NCI-H1092 treated with DMSO at 0.1 percent for 48 hours (cell line): ENCODE measurements at places on chromosomes 7 and 10.

DNA sequence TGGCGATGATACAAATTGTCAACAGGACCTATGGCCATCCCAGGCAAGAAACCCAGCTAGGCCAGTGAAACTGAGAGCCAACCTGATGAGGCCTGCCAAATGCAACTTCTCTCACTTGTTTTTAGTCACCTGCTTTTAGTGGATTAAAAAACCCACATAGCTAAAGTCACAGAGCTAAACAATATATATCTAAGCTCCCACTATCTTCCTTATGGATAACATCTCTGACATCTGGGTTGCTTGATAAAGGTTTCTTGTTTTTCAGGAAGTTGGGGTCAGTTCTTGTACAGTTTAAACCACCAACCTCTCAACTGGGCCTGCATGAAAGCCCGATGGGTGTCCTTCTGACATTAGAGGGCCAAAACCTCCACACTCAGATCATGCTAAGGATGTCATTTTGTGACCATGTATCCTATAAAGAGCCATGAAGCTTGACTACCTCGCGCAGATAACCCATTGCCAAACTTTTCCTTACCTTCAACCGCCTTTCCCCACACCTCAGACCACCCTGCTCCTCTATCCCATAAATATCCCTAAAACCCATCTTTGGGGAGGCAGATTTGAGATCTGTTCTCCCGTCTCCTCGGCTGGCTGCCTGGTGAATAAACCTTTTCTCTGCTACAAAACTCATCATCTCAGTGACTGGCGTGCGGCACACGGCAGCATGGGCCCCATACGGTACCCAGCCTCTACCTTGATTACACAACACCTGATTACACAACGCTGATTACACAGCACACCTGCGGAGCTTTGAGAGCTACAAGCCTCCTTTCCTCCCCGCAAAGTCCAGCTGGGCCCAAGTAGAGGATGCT is 797 bp upstream of the STMP1 start:
- no peak for DNase-seq

- DNase-seq, result no peak
Observed at GRCh38 chr10:37456456-37456855, 331.1 kb downstream of the ANKRD30A start.

DNA sequence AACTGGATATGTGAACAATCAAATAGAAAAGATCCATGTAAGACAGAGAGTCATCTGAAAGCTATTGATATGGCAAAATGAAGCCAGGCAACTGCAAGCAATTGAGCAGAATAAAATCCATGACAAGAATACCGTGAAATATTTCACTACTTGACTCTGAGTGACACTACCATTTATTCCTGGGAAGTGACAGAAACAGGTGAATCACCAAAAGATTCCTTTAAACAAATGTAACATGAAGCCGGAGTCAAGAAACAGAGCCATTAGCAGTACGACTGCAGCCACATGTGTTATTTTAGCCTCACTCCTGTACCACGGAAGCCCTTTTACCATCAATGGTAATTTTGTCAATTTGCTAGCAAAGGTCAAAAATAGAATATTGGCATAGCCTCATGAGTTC is 197.7 kb upstream of the POT1 start:
- DNase-seq, result no peak

GRCh38 chr10:24209432-24209771 is 464 bp downstream of the KIAA1217 start:
- no peak for DNase-seq

- DNase-seq, result no peak
Observed at GRCh38 chr7:7405461-7405860, 130.2 kb downstream of the COL28A1 start.

DNA sequence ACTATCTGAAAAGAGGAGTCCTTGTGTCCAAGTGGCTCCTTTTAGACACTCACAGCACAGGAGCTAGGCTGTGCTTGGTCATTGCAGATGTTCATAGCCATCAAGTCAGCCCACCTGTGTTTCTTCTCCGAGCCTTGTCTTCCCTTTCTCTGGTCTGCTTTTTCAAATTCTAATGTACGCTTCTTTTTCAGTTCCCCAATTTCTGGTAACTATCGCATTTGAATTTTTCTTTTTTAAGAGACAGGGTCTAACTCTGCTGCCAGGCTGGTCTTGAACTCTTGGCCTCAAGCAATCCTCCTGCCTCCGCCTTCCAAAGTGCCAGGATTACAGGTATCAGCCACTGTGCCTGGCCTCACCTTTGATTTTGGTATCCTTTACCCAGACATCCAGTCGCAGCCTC is 18.9 kb downstream of the APBB1IP start:
- no peak for DNase-seq

DNA sequence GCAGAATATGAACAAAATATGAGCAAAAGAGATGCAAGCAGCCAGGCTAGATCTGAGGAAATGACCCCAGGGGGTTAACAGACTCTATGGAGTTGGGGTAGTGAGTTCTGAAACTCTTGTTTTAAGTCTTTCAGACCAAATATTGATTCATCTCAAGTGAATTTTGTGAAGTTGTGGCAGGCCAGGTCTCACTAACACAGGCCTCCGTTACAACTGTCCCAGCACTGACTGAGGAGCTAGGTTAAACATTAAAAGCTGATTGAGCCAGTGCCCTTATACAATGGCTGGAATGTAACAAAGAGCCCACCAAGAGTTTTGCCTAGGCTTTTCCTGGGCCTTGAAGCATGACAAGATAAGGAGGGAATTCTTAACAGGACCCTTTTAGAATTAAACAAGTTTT is 192.3 kb upstream of the STK17A start:
- no peak for DNase-seq

- peak; percentile 13 for DNase-seq
Observed at GRCh38 chr7:132428247-132428919, 147.9 kb downstream of the PLXNA4 start.

- no peak for DNase-seq
Observed at GRCh38 chr10:18214691-18215563, 74.7 kb downstream of the CACNB2 start.

DNA sequence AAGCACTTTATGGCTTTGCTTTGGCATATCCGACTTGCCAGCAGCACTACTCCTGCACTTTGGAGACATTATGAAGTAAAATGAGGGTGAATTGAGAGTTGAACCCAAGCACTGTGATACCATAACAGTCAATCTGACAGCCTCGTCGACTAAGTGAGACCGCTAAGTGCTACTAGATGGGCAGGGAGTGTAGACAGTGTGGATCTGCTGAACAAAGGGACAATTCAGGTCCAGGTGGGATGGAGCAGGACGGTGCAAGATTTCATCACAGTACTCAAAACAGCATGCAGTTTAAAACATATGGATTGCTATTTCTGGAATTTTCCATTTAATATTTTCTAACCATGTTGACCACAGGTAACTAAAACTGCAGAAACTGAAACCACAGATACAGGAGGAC is 20.8 kb upstream of the PRTFDC1 start:
- DNase-seq, result no peak

GRCh38 chr10:88207121-88207546 is 343.7 kb downstream of the PTEN start:
- no peak for DNase-seq

DNA sequence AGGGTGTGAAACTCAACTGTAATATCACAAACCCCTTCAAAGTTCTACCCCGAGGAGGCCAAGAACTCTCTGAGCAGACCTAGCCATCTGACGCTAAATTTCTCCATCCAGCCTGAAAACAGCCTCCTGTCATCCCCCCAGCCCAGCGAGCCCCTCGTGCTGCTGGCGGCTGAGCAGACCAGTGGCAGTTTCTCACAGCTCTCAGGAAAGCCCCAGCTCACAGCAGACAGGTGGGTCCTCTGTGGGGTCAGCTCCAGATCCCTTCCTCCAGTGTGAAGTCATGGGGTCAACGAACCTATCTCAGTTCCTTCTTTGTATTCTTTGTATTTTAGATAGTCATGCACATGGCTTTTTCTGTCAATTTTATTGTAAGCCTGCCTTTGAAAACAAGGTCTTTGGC is 7.8 kb downstream of the GARIN1A start:
- no peak for DNase-seq

GRCh38 chr10:95784279-95784913 is 28.4 kb downstream of the ENTPD1 start:
- DNase-seq, result peak; percentile 1

GRCh38 chr7:12296051-12296570 is 85.0 kb downstream of the TMEM106B start:
- no peak for DNase-seq

GRCh38 chr7:23474829-23475575 is 4.7 kb upstream of the IGF2BP3 start:
- DNase-seq, result peak; percentile 82

DNA sequence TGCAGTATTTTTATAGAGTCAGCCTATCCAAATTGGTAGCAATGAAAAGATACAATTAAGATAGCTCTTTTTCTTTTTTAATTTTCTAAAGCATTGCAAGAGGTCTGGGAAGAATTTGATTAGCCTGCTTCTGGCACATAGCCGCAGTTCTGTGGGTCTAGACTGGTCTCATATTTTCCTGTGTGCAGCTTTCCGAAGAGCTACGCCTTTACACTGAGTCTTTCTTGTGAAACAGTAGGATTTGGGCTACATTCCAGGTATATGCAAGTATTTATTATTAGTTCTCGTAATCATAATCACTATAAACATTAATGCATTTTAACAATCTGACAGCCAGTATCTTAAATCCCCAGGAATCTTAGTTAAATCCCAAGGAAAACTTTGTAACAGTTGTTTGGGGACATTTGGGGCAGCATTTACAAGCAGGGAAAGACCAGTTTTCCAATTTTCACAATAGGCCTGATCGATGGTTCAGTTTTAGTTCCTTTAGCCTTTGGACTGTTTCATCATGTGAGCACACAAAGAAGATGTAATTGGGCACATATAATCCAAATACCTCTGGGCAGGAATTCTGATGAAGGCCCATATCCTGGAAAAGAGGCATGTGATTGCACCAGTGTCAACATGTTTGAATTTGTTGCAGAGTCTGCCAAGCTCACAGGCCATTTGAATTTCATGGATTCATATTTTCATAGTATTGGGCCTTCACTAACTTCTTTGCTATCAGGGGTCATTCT is 287.3 kb downstream of the INHBA start:
- no peak for DNase-seq

DNA sequence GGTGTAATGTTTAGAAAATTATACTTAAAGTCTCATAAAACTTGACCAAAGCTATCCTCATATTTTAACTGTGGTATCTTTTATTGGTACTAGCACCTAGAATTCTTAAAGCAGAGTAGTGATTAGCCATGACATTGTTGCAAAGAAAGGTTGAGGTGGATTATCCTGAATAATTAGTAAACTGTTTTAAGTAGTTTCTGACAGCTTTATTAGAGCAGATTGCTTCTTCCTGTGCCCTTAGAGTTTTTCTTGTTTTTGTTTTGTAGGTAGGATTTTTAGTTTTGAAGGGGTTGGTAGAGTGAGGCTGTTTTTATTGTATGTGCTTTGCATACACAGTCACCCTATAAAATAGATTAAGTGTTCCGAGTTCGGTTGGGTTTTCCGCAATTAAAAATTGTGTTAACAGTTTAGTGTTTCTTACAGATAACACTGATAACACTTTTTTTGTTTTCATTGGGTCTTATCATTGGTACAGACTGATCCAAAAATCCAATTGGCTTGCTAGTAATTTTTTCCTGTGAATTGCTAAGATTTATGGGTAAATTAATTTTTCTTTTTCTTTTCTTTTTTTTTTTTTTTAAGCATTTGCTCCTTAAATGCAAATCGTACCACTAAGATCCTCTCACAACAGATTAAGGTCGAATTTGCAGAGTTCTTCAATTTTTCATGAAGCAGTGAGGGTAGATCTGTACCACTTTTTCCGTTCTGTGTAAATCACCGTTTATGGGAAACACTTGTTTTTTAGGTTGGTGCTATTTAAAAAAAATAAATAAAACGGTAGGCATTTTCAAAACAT is 2.1 kb upstream of the PBLD start:
- DNase-seq, result no peak

- DNase-seq, result no peak
Observed at GRCh38 chr7:24580283-24580946, 7.2 kb downstream of the PALS2 start.

DNA sequence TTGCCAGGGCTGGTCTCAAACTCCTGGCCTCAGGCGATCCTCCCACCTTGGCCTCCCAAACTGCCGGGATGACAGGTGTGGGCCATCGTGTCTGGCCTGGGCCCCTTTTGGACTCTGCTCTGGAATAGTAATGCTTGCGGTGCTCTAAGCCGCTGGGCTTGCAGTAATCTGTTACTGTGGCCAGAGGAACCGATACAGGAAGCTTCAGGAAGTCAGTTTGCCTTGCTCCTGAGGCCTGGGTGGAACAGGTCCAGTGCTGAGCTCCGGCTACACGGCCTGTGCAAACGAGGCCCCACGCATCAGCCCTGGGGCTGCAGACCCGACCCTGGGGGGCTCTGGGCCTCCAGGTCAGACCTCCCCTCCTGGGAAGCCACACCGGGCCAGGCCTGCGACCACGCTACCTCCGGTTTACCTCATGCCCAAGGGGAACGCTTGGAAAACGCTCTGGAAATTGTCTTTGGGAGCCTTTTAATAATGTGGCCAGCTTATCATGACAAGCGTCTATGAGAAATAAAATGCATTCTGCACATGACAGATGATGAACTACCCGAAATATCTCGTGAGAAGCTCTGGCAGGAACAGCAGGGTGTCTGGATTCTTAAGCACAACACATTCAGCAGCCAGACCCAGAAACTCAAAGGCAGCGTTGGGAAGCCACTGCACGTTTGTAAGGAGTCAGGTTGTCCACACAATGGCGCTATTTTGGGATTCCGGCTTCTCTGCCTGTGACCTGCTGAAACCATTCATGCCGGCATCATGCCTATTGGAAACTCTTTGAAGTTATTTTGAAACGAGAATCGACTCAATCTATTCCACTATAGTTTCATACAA is 10.1 kb upstream of the ADAP1 start:
- no peak for DNase-seq

DNA sequence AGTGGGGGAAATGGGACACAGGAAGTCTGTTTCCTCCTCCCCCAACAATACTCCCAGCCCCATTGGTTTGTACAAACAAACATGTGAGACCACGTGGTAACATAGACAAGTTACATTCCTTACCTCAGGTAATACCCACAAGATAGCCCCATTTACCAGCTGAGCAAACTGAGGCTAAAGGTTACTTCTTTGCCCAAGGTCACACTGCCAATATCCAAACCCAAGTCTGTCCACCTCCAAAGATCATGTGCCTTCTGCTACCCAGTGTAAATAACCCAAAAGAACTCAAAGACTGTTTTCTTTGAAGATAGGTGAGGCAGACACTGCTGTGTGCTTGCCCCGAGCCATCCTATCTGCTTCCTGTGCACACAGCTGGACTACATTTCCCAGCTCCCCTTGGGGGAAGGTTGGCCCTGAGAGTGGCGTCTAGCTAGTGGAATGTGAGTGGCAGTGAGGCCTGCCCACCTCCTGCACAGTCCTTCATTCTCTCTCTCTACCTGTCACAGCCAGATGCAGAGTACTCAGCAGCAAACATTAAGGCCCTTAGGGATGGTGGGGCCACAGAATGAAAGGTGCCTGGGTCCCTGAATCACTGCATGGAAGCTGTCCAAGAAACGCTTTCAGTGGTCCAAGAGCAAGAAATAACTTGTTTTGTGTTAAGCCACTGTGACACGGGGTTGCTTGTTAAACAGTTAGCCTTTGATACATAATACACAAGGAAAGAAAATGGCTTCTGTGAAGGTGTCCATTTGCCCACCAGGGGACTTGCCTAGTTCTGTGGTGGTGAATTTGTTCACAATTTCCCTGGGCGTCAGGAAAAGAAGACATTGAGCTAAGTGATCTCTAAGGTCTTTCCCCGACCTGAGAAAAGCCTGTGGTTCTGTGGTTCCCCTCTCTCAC is 257.7 kb upstream of the NFE2L3 start:
- no peak for DNase-seq

GRCh38 chr10:117668327-117669008 is 125.9 kb downstream of the EMX2 start:
- no peak for DNase-seq
